Hepatocyte (in vitro differentiated cells): ENCODE measurements at places on chromosomes 13 and 19. TPM values are rescaled to one million over a fixed set of nuclear protein-coding genes. Genes with fewer than 3 reads are reported as not detected.

GRCh38 chr19:4528843-4529242, 6.2 kb downstream of the PLIN5 start:
- no peak for DNase-seq

SLC25A15 gene
- 19.5 and 24.3 TPM in 2 replicates for total RNA-seq

GRCh38 chr19:13154241-13154778, 4.1 kb downstream of the IER2 start:
- peak; percentile 88 for DNase-seq

- DNase-seq = no peak
Observed at GRCh38 chr13:27370305-27370872, 54.0 kb upstream of the GTF3A start.

ZNF98 gene
- not detected in 2 replicates for total RNA-seq

DNA sequence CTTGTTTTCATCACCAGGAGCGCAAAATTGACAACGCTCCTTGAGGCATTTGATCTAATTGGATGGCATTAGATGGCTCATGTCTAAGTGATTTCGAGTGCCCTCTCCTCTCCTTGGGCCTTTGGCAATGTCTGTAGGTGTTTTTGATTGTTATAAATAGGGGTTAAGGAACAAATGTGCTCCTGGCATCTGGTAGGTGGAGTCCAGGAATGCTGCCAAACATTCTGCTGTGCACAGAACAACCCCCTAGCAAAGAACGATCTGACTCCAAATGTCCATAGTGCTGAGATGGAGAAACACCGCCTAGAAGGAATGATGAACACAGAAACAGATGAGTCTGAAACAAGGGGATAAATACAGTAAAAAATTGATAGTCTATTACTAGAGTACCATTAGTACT, 68.0 kb upstream of the C1QTNF9B start:
- DNase-seq = no peak

- DNase-seq = no peak
Observed at GRCh38 chr19:5964816-5965565, 12.9 kb downstream of the RANBP3 start.

GRCh38 chr13:20526664-20527063, 1.0 kb upstream of the CRYL1 start:
- DNase-seq = no peak

PSG5 gene
- total RNA-seq = 0.27 and 0.60 TPM in 2 replicates

TYK2 gene
- 52.4 and 63.6 TPM in 2 replicates for total RNA-seq

GRCh38 chr13:24842549-24843274, 78.7 kb downstream of the RNF17 start:
- DNase-seq = peak; percentile 20

LINGO3 gene
- total RNA-seq = not detected in 2 replicates

CD22 gene
- total RNA-seq = 1.6 and 3.5 TPM in 2 replicates

GRCh38 chr13:32737679-32738078, 151.4 kb downstream of the PDS5B start:
- no peak for DNase-seq

CLDN10 gene
- 0.83 TPM in 1 of 2 replicates, not detected in the other for total RNA-seq

RGCC gene
- 7.0 and 8.1 TPM in 2 replicates for total RNA-seq

DNA sequence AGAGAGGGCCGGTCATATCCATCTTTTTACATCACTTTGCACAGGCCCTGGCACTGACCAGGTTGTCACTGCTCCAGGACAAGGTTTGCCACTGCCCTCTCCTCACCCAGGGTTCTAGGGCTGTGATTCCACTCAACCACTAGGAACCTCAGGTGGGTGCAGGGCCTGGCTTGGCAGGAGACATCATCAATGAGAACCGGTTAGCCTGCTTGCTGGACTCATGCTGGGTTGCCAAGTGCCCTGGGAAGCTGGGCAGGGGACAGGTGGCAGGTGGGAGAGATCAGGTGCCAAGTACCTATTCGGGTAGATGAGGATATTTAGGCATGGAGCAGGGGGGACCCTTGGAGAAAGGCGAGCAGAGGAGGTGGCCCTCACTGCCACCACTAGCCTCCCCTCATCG, 4.2 kb upstream of the CERS4 start:
- DNase-seq = no peak

GRCh38 chr13:50132904-50133357, 117.7 kb downstream of the KCNRG start:
- no peak for DNase-seq

VPS36 gene
- total RNA-seq = 42.0 and 49.0 TPM in 2 replicates

ZNF763 gene
- total RNA-seq = 1.7 and 3.0 TPM in 2 replicates

- no peak for DNase-seq
Observed at GRCh38 chr19:45515081-45515624, 7.9 kb downstream of the VASP start.

DNA sequence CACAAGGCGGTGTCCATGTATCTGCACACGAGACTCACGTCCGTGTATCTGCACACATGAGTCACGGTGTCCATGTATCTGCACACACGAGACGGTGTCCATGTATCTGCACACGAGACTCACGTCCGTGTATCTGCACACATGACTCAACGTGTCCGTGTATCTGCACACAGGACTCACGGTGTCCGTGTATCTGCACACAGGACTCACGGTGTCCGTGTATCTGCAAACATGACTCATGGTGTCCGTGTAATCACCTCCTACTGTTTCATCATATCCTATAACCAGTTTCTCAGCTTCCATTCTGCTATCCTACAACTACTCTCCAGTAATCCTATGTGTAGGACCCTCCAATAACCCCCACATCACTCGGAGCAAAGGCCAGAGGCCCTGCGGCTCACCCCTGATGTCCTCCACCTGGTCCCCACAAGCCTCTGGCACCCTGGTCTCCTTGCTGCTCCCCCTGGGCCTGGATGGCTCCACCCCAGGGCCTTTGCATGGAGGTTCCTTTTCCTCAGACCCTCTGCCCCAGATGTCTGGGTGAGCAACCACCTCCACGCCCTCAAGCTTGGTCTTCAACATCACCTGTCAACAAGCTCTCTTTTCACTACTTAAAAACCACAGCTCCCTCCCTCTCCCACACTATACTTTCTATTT, 2.5 kb upstream of the TMEM255B start:
- DNase-seq = no peak

GRCh38 chr13:101397742-101398141, 18.6 kb downstream of the NALCN start:
- DNase-seq = no peak

DNA sequence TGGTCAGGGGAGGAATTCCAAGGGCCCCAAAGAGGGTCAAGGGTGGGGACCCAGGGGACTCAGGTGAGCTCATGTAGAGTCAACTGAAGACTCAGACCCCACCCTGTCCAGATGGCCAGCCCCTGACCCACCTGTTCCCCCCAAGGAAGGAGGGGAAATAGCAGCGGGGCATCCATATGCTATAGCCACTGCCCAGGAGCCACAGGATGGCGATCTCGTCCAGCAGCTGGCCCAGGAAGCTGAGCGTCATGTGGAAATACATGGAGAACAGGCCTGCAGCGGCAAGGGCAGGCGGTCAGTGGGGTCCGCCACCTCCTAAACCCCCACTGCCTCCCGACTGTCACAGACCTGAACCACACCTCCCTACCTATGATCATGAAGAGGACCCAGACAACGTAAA, 21.4 kb downstream of the ACER1 start:
- no peak for DNase-seq

PSPN gene
- total RNA-seq = 2.4 and 2.7 TPM in 2 replicates

ADAMTSL5 gene
- 8.3 and 11.2 TPM in 2 replicates for total RNA-seq

DNA sequence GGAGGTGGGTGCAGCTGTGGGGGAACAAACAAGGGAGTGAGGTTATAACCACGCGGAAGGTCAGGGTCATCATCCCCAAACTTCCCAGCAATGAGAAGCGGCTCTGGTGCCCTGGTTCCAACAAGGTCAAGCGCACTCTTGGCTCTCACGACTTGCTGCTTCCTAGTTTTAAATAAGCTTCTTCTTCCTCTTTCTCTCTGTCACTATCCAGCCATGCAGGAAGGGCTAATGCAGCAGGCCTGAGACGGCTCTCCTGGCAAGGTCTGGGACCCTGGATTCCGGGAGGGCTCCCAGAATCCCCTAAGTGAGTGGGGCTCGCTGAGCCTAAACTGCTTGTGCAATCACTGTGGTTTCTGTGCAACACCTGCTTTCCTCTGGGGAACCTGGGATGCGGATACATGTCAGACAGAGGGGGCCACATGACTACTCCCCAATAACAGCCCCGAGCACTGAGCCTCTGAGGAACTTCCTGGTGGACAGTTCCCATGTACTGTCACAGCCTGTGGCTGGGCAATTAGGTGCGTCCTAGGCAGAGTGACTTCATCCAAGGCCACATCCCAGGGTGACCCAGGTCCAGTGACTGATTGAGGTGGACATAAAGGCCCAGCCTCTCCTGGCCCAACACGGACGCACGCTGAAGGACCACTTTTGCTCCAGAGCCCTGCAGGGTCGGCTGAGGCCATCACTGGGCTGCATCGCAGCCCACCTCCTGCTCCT, 24.2 kb downstream of the VRK3 start:
- DNase-seq = no peak

- no peak for DNase-seq
Observed at GRCh38 chr13:76053181-76053580, 417.1 kb downstream of the LMO7 start.

RASAL3 gene
- total RNA-seq = 0.07 TPM in 1 of 2 replicates, not detected in the other

NCAN gene
- 0.03 TPM in 1 of 2 replicates, not detected in the other for total RNA-seq

DNA sequence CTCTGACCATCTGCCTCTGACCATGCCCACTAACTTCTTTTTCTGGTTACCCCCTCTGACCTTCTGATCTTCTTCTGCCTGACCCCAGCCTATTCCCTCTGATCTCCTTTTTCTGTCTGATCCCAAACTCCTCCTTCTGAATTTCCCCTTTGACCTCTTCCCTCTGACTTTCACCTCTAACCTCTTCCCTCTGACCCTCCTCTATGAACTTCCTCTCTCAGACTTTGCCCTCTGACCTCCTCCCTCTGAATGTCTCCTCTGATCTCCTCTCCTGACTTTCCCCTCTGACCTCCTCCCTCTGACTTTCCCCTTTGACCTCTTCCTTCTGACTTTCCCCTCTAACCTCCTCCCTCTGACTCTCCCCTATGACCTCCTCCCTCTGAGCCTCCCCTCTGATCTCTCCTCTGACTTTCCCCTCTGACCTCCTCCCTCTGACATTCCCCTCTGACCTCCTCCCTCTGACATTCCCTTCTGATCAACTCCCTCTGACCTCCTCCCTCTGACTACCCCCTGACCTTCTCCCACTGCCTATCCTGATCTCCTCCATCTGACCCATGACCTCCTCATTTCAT, 3.5 kb downstream of the COL5A3 start:
- no peak for DNase-seq

DNA sequence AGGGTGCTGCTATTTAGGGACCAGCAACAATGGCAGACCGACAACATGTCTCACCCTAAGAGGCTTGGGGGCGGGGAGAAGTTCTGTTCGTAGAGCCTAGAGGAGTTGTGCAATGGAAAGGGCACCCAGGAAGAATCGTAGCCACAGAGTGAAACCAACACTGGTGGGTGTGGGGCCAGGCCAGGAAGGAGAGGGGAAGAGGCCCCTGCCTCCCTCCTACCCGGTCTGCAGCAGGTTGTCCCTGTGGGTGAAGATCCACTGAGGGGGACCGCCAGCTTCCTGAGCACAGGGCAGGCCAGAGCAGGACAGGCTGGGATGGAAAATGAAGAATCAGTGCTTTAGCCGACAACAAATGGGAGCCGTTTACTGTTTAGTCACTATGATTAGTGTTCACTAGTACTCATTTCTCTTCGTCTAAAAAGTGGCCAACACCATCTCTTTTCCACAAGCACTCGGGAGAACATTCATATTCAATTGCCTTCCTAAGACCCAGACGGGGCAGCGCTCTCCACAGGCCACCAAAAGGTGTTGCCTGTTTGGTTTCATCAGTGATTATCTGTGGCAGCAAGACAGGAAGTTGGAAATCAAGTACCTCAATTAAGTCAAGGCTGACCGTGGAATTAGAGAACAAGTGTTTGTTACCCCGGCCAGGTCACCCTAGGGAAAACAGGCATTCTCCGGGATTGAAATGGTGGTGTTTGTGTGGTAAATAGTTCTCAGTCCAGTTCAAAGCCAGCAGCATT, 1.1 kb upstream of the ATP11A start:
- no peak for DNase-seq

PRDX2 gene
- total RNA-seq = 497 and 589 TPM in 2 replicates

GRCh38 chr19:5247957-5248705, 92.5 kb downstream of the PTPRS start:
- no peak for DNase-seq

- no peak for DNase-seq
Observed at GRCh38 chr13:106238690-106239089, 296.8 kb downstream of the EFNB2 start.

ZNF99 gene
- total RNA-seq = not detected in 2 replicates

DNA sequence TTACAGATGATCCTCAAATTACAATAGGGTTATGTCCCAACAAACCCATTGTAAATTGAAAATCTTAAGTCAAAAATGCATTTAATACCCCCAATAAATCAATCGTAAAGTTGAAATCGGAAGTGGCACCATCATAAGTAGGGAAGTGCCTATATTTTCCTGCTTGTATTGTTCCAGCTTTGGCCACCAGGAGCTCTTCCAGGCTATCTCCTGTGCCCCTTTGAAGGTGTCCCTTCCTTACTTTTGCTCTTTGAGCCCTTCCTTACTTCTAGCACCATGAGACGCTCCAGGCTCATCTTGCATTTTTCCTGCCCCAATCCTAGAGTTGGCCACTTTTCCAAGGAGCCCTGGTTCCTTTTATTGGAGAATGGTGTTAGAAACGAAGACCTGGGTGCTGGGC, 163.0 kb upstream of the TSC22D1 start:
- DNase-seq = no peak

GRCh38 chr19:40717880-40718773, 1.2 kb downstream of the ITPKC start:
- DNase-seq = peak; percentile 49

DNA sequence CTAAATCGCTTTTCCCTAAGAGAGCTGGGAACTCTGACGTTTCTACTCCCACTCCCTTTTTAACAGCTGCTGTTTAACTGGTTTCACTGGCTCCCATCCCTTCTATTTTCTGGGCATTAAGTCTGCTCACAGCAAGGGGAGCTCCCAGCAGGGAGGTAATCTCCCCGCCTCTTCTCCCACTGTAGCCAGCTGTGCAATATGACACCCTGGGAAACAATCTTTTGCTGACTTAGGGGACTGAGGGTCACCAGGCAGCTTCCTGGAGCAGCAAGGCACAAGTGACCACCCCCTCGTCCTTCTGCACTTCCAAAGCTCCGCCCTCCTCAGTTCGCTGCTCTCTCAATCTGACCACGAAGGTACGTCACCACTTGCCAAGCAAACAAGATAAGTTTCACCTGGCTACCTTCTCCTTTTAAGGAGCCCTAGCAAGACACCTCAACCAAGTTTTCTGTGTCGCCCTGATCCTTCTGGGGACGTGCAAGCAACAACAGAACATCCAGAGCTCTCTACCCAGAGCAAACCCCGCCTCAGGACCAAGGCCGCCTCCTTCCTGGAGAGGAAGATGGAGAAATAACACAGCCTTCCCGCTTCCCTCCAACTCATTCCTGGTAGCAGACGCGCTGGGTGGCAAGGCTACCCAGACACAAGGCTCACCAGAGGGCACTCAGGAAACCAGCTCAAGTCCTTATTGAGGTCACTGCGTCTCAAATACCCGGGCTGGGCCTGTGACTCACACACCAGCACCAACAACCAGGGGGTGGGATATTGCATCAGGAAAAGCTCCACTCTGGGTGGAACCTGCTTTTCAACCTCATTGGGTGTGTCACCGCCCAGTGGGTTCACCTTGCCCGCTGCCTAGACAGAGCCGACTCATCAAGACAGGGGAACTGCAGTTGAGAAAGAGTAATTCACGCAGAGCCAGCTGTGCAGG, 92.4 kb downstream of the STK24 start:
- DNase-seq = peak; percentile 91

ADGRE3 gene
- total RNA-seq = not detected in 2 replicates

FSD1 gene
- total RNA-seq = 1.2 and 6.3 TPM in 2 replicates

GRCh38 chr13:24264976-24265375, 44.4 kb upstream of the C1QTNF9 start:
- no peak for DNase-seq

FXYD3 gene
- total RNA-seq = 225 and 235 TPM in 2 replicates

CACNG8 gene
- 0.13 TPM in 1 of 2 replicates, not detected in the other for total RNA-seq
